ENCODE measurements at places on chromosomes 13 and 19.

- no peak for DNase-seq
Observed at GRCh38 chr19:5130371-5131030, 161.6 kb downstream of the KDM4B start.

DNA sequence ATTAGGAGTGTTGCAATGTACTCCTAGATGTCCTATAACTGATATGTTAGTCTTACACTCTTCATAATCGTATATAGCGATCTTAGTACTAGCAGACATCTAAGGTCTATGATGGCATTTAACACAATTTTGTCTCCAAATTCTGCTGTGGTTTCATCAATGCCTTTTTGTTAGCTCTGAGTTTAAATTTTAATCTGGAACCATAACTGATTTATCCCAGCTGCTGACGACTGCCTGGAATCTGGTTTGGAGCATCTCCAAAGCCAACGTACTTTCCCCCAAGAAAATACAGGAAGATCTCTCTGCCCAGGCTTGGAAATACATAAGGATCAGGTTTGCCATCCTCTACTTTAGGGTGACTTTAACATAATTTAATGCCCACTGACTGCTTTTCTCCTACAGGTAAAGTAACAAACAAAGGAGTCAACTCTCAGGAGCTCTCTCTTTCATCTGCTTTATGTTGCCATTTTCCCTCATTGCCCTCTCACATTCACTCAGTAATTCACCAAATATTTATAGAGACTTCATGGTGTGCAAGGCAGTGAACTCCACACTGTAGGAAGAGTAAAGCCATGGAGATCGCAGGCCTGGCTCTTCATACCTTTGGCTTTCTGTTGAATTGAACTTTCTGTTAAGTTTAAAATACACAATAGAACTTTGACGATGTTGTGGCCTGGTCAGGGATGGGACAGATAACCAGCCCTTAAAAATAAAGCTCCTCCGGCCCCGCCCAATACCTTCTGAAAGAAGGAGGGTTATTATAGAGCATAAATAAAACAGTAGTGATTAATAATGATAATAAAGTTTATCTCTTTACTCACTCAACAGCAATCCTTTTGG, 23.3 kb upstream of the SPART start:
- DNase-seq = no peak

- no peak for DNase-seq
Observed at GRCh38 chr13:30196025-30196424, 111.3 kb downstream of the KATNAL1 start.

- no peak for DNase-seq
Observed at GRCh38 chr19:30699871-30700280, 327.7 kb downstream of the ZNF536 start.

- no peak for DNase-seq
Observed at GRCh38 chr19:19262190-19263057, 10.7 kb downstream of the TM6SF2 start.

- DNase-seq = no peak
Observed at GRCh38 chr19:2014731-2015607, 545 bp downstream of the BTBD2 start.
